H7 (cell line): ENCODE measurements at places on chromosomes 7 and 10. TPM values are rescaled to one million over a fixed set of nuclear protein-coding genes. Genes with fewer than 3 reads are reported as not detected.

DNA sequence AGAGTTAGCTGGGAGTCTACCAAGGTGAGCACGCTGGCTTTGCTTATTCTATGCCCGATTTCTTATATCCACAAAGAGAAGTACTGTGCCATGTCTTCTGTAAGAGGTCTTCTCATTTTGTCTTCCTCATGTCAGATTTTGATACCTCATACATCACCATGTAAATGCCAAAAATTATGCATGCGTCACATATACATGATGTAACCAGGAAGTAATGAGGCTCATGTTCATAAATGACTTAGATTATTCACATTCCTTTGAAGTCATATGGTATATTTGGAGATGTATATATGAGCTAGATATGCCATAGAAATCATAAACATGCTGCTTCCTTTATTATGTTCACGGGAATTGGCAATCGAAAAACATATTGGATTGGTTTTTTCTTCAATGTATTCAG lies 97.7 kb upstream of the CELF2 start:
- DNase-seq: no peak

DNA sequence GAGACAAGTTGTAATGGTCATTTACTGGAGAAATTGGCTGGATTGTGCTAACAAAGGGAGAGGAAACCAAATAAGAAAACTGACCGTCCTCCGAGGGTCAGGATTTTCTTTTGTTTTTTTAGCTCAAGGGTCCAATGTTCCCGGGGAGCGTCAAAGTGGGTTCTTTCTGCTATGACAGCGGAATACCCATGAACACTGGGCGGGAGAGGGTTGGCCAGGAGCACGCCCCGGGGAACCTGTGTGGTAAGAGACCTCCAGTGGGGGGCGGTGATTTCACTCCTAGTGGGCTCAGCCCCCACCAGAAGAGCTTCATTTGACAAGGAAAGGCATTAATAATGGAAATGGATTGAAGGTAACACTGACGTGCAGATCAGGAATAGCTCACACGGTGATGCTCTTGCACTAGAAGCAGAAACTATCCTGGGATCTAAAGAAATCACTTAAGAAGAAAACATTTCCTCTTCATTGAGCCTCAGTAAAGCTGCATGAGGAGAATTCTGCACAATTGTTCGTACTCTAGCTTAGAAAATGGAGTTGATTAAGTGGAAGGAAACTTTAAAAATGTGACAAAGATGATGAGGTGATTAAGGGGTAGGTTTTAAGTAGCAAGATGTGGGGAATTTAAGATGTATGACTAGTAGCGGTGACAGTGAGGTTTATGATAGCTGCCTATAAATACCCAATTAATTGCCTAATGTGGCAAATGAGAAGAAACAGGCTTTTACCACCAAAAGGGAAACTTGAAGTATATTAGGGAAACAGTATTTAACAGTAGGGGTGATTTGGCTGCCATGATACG lies 627.2 kb downstream of the SUGCT start:
- DNase-seq: no peak

DNA sequence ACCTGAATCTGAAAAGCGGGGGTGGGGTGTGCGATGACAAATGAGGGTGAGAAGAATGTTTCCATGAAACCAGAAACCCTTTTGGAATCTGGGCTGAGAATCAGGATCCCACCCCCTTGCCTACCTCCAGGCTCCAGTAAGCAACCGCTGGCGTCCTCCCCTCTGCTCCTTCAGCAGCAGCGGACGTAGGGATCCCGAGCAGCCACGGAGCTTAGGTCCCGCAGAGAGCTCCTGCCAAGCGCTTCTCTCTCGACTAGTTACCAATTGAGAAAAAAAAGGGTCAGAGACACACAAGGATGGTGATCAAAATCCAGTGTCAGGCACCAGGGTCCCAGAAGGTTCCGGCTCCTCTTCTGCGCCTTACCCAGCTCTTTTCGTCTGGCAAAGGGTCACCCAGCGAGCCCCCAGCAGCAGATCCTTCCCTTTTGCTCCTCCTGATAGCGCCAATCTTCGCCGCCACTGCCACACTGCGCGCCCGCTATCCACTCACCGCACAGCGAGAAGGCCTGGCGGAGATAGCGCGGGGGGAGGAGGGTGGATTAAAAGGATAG lies 733.5 kb downstream of the ZWINT start:
- peak; percentile 52 for DNase-seq

DNA sequence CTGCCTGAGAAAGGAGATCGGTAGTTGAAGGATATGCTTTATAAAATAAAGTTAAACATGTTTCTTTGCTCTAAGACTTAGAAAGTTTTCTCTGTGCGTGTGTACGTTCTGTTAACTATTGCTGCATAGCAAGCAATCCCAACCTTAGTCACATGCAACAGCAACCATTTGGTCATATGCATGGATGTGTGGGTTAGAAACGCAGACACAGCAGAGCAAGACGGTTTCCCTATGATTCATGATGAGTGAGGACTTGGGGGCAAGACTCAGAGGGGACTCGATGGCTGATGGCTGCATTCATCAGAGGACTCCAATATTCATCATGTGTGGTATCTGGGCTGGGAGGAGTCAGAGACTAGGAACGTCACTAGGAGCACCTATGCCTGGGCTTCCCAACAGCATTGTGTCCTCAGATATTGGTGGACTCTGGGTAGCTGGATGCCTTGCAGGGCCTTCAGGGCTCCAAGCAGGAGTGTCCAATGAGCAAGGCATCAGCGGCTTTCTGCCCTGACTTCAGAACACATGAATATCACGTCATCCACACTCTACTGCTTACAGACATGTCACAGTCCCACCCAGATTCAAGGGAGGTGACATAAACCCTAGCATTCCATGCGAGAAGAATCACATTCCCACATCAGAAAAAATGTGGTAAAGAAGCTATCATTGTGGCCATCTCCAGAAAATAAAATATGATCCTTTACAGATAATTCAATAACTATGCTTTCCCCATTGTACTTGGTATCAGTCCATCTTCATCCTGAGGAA lies 731.2 kb downstream of the TNS3 start:
- no peak for DNase-seq

- no peak for DNase-seq
Observed at GRCh38 chr7:1197997-1198625, 34.6 kb upstream of the UNCX start.

The AGR2 gene
- not detected in 2 replicates for total RNA-seq

The FZD1 gene
- total RNA-seq: 1.5 and 1.9 TPM in 2 replicates

The TMEM130 gene
- 0.24 and 0.37 TPM in 2 replicates for total RNA-seq

The NAT16 gene
- 0.30 and 0.59 TPM in 2 replicates for total RNA-seq

DNA sequence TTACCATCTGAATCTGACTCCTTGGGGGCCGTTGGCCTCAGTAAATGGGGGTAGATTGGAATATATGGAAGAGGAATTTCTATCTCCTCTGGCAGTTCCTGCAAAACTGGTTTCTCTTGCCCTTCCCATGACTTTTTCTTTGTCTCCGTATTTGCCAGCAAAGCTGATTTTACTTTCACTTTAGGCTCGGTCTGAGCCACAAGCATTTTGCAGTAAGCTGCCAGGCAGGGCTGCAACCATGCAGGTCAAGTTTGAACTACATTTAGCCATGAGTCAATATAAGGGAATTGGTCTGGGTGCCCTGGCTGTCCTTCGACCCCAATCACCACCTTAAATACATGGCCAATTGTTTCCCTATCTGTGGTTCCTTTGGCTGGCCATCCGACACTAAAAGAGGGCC lies 104.3 kb downstream of the TRIM24 start:
- DNase-seq: no peak

- DNase-seq: no peak
Observed at GRCh38 chr7:83442911-83443310, 206.0 kb downstream of the SEMA3E start.

GRCh38 chr7:99558306-99559174 lies at the start of gene ZNF655:
Gene ZNF655 (plus strand): TSS chr7:99558642. CDS start chr7:99560560, 1,918 bp downstream.
- DNase-seq: peak; percentile 99

The NUDCD3 gene
- total RNA-seq: 68.1 and 79.4 TPM in 2 replicates

- no peak for DNase-seq
Observed at GRCh38 chr7:47303014-47303694, 278.8 kb downstream of the TNS3 start.

The DNAJC12 gene
- total RNA-seq: 0.31 and 1.00 TPM in 2 replicates

The LRRC17 gene
- 1.0 TPM in 2 replicates for total RNA-seq

The CXCL12 gene
- total RNA-seq: 21.1 and 42.8 TPM in 2 replicates

The ASB10 gene
- not detected in 2 replicates for total RNA-seq

DNA sequence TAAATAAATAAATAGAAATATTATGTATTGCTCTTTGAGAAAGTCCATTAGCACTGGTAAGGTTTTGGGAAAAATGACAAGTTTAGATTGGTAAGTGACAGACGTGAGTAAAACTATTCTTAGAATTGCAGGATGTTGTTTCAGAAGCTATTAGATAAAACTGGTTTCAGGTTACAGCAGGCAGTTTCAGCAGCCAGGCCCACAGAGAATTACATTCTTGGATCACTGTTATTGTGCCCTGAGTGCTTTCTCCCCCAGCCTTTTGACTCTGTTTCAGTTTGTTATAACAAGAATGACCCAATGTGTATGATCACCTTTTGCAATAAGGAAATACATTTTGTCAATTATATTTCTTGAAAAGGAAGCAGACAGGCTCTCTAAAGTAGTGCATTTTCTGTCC lies 86.5 kb downstream of the DKK1 start:
- DNase-seq: no peak

DNA sequence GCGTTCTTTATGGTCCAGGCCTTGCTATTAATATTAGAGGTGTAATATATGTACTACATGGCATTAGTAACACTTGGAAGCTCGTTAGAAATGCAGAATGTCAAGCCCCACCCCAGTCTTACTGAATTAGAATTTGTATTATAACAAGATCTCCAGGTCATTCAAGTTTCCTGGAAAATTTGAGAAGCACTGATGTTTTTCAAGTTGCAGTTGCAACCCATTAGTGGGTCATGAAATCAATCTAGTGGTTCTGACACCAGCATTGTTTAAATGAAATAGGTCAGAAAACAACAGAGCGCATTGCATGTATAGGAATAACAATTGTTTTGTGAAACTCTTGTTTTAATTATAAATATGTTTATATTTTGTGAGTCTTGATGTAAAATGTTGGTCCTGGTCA lies 28.8 kb upstream of the MICU1 start:
- DNase-seq: no peak

The BRAF gene
- total RNA-seq: 7.7 and 11.6 TPM in 2 replicates
